ENCODE measurements at places on chromosomes 6 and 20. TPM values are rescaled to one million over a fixed set of nuclear protein-coding genes. Genes with fewer than 3 reads are reported as not detected.

- DNase-seq, result no peak
Observed at GRCh38 chr6:54403096-54403495, 94.9 kb downstream of the TINAG start.

Gene LHFPL5
- 0.12 TPM for polyA plus RNA-seq

DNA sequence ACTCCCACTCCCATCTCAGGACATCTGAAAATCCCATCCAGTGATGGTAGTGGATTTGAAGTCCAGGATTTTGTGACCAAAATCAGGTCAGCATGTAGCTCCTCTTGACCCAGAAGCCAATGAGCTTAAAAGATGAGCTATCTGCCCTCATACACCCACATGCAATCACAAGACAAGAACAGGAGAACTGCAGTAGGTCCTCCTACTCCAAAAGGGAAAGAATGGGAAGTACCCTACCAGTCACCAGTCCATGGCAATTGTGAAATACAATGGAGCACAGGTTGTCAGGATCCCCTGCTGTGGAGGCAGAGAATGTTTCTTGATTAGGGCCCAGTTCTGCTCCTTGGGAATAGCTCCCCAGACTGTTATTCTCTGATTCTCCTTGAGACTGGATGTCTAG, 347.3 kb upstream of the CNR1 start:
- no peak for DNase-seq

Gene GSTA2
- not detected for polyA plus RNA-seq

DNA sequence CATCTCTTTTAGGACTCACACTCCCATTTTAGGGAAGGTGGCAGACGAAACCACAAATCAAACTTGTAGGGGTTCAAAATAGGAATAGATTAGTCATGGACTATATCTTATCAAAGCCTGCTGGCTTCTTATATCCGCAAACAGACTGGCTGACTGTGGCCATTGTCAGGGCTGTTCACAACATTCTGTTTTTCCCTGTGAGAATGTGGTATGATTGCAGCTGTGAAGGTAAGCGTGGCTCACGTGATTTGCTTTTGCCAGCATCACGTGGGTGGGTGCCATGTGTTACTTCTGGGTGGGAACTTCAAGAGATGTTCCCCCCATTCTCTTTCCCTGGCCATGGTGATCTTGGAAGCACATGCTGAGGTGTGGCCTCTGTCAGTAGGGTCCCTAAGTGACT, 5.9 kb downstream of the IP6K3 start:
- DNase-seq, result no peak
